ENCODE measurements at places on chromosomes 5 and 9. TPM values are rescaled to one million over a fixed set of nuclear protein-coding genes. Genes with fewer than 3 reads are reported as not detected.

BARHL1 gene
- total RNA-seq = not detected

FYB1 gene
- total RNA-seq = 228 TPM

DMRTA1 gene
- 0.46 TPM for total RNA-seq

DNA sequence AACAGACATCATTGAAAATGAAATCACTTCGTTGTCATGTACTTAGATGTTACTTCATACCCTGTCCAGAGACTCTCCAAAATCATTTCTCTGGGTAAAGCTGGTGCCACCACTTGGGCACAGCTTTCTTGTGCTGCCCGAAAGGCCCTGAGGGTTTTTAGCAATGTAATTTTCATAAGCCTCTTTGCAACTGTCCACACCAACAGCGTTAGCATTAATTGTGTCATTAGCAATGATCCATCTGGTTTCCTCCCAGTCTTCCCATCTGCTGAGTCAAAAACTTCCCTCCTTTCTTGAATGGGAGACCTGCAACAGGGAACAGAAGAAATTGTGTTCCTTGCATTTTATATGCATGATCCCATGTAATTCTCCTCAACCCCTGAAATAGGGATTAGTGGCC lies 8.6 kb upstream of the MSX2 start:
- no peak for DNase-seq

GRCh38 chr9:37582548-37583157 lies 6.5 kb upstream of the FBXO10 start:
- no peak for DNase-seq

DNA sequence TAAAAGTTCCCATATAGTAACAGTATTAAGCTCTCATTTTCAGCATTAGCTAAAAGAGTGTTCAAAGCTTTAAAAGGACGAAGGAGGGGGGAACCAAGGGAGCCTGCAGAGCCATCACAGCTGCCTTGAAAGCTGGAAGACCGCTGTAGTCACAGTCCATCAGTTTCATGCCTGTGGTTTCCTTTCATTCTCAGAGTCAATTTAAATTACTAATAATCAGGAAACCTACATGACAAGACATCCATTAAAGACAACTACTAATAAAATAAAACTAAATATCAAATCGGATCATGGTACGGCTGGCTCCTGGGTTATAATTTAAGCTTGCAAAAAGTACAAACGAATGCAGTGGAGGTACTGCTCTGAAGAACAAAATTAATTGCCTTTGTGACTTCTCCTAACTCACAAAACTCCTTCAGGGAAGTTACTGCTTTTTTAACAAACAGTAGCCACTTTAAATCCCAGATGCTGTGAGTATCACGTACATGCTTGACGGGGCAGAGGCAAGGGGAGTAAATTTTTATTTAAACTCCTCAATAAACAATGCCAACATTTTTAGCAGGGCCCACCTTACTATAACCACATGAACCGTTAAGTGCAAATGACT lies 213.5 kb downstream of the DENND1A start:
- DNase-seq = no peak

DNA sequence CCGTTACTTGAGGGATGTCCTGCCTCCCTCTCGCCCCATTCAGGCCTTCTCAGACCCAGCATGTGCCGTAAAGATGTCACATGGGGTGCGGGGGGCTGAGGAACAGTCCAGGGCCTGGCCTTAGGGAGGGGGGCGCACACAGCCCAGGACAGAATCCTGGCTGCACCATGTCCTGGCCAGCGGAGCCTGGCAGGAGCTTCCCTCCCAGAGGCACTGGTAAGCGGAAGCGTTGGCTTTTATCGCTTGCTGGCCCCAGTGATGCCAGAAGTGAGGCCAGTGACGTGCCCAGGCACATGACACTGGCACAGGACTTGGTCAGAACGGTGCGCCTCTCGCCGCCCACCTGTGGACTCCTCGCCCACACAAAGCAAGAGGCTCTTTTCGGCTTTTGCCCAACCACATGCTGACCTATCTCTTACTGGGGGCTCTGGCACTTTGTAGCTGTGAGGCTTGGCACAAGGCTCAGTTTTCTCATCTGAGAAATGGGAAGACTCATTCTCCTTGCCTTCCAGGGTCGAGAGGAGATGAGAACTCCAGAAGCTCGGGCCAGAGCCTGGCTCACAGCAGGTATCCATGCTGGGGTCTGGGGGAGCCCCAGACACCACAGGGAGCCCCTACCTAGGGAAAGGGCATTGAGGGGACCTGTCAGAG lies 59.0 kb downstream of the LMX1B start:
- DNase-seq = no peak

- DNase-seq = no peak
These were observed 100.4 kb downstream of the OSTF1 start for GRCh38 chr9:75188756-75189155.

DNA sequence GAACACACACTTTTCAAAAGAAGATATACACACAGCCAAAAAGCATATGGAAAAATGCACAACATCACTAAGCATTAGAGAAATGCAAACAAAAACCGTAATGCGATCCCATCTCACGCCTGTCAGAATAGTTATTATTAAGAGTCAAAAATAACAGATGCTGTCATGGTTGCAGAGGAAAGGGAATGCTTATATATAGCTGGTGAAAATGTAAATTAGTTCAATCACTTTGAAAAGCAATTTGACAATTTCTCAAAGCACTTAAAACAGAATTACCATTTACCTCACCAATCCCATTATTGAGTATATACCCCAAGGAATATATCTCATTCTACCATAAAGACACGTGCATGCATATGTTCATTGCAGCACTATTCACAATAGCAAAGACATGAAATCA lies 126.8 kb upstream of the MRPS30 start:
- DNase-seq = no peak

DNA sequence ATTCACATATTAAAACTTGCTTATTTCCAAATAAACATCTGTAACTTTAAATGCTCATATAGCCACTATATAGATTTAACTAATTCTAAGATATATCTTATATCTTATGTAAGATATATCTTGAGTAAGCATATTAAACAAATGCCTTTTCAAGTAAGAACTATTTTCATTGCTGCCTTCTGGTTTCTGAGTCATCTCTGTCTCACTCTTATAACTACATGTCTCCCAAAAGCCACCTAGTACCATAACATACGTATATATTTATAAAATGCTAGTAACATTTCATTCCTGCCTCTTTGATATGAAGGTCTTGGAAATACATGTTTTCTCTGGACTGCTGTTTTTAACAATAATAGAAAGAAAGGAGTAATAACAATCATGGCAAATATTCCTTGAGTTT lies 429.5 kb downstream of the DTWD2 start:
- DNase-seq = no peak

GRCh38 chr5:143051244-143052058 lies 281.3 kb downstream of the ARHGAP26 start:
- no peak for DNase-seq

DNA sequence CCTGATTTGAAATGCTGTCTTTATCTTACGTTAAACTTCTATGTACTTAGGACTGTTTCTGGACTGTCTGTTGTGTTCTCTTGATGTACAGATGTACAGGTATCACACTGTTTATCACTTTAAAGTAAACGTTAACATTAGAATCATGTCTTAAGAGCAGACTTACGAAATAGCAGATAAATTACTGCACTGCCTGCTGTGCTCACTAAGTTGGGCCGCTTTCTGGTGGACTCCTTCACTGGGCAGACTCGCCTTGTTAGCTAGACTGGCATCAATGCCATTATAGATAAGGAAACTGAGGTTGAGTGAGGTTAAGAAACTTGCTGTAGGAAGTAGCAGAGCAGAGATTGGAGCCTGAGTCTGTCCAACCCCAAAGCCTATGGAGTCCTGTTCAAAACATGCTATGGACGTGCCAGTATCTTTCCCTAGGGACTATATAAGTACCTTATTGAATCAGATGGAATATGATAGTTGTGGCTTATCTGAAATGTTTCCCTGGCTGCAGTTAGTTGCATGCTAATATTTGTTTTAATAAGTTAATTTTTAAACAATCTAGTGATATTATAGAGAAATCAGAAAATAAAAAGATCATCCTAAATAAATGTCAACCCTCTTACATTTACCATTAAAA lies 16.9 kb downstream of the ZNF618 start:
- DNase-seq = no peak

- DNase-seq = peak; percentile 66
These were observed 27.7 kb downstream of the LHX6 start for GRCh38 chr9:122200960-122201595.

DNA sequence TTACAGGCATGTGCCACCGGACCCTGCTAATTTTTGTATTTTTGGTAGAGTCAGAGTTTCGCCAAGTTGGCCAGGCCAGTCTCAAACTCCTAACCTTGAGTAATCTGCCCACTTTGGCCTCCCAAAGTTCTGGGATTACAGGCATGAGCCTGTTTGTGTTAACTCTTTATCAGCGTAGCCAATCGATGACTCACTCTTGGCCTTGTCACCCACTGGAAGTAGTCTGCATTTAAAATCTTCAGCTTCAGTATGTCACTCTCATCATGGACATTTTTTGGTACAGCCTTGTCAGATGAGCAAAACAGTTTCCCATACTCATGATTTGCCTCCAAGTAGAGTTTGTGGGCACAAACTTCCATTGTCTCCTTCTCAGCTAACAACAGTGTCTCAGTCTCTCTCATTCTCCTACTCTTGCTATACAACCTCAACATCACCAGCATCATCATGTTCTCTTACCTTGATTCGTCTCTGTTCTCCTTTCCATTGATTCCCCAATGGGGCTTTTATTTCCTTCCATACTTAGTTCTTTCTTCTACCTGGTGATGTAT lies 22.5 kb downstream of the MUSK start:
- DNase-seq = no peak

DNA sequence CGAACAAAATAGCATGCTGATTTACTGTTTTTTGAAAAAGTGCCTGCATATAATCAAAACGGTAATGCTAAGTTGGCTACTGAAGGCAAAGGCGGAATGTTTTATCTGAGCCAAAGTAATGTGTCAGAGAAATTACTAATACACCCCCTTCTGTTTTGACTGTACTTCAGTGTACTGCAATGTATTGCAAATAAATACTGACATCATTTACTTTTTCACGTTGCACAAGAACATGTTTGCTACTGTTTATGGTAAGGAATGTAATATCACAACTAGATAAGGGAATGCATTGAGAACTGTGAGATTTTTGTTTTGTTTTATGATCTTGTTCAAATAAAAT lies 813 bp upstream of the AGTPBP1 start:
- DNase-seq = no peak

DNA sequence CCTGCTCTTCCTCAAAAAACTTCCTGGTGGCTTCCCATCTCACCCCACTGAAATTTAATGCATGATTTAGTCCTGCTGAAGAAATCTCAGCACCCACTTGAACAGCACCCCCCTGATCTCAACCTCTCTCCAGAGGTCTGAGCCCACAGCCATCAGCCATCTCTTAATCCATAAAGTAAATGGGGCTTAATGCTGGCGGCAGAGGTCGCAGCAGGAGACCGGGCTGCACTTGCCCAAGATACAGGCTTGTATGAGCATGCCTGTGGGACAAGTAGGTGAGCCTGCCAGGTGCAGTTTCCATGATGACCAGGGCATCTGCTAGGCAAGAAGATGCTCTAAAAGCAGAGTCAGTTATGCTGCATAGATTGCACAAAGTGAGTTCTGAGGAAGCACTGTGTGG lies 52.4 kb upstream of the CTXN3 start:
- DNase-seq = no peak

GRCh38 chr9:92275541-92275940 lies 18.0 kb downstream of the IARS1 start:
- no peak for DNase-seq

DNA sequence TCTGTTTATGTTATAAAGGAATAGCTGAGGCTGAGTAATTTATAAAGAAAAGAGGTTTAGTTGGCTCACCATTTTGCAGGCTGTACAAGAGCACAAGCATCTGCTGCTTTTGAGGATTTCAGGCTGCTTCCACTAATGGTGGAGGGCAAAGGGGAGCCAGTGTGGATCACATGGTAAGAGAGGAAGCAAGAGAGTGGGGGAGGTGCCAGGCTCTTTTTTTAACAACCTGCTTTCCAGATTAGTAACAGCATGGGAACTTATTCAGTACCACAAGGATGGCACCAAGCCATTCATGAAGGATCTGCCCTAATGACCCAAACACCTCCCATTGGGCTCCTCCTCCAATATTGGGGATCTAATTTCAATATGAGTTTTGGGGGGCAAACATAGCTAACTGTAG lies 40.4 kb downstream of the CCL28 start:
- DNase-seq = no peak

- DNase-seq = no peak
These were observed 2007.9 kb upstream of the CDH6 start for GRCh38 chr5:29185558-29185957.

DNA sequence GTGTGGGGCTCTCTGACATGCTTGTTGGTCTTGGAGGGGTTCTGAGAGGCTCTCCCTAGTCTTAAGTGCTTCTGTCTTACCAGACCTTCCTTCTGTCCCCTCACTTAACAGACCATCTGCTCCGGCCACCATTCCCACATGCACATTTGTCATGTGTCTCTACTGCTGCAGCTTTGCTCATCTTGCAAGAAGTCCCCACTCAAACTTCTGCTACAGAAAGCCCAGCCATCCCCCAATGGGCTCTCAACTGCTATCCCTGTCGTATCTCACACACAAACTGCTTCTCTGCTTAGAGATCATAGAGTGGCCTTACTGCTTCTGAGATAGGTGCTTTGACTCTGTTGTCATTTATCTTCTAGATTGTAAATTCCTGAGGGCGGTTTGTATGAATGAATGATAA lies 69.4 kb downstream of the NUP214 start:
- DNase-seq = no peak

DNA sequence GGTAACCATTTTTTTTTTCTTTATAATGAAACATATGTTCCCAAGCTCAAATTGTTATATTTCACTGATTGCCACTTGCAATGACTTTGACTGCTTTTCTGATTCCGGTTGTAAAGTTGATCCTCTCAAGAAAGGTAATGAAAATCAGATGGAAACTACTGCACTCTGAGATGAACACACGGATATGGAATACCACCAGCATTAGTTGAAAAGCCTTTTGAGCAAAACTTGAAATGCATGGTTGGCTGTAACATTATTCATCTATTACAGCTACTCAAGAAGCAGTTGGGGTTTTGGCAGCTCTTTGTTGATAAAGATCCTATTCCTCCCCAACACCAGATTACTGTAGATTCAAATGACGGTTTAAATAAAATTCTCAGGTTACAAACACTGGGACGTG lies 591.6 kb upstream of the DMAC1 start:
- DNase-seq = no peak

DNA sequence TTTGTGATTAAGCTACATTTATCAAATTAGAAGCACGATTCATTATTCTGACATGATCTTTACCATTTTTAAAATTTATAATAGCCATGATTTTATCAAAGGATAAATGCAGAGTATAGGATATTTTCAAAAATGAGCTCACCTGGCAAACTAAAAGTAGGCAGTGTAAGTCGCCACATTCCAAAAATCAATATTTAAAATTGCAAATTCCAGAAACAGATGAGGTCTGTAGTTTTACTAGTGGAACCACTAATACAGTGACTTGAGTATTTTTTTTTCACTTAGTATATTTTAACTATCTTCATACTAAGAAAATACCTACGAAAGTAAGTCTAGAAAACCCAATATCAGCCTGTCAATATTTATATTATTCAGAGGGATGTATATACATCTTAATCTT lies 164.2 kb downstream of the PDE4D start:
- no peak for DNase-seq

- DNase-seq = no peak
These were observed 159.6 kb downstream of the TLE4 start for GRCh38 chr9:79731171-79731890.
